NCI-H1105 treated with DMSO at 0.1 percent for 48 hours (cell line): ENCODE measurements at places on chromosomes 16 and 17.

GRCh38 chr17:78118801-78119241 is 9.7 kb downstream of the TMC6 start:
- no peak for DNase-seq

DNA sequence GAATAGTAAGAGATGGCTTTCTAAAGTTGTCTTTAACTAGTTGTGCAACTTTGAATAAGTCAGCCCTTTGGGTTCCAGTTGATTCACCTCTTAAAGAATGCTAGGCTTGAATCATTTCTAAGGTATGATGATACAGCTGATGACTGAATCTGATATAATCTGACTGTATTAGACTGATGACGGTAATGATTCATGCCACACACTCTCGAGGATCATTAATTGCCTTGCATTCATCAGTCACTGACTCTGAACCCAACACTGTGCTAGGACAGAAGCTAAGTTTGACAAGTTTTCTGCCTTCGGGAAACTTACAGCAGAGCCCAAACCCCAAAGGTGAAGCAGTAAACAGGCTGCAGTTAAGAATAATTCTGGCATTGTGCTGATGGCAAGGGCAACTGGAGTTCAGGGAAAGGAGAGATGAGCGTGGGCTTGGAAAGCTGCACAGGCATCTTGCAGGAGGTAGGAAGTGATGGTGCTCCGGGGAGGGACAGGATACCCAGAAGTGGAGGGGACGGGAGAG is 25.8 kb downstream of the ASIC2 start:
- DNase-seq = no peak

DNA sequence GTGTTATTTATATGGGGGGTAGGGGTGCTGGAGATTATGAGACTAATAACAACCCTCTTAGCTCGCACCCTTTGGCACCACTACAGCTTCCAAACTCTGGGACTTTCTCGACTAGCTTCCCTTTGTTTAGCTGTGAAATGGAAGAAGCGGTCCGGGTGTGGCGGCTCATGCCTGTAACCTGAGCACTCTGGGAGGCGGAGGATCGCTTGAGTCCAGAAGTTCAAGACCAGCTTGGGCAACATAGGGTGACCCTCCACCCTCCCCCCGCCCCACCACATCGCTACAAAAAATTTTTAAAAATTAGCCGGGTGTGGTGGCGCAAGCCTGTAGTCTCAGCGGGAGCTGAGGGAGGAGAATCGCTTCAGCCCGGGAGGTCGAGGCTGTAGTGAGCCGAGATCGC is 814 bp upstream of the CDH3 start:
- peak; percentile 4 for DNase-seq

DNA sequence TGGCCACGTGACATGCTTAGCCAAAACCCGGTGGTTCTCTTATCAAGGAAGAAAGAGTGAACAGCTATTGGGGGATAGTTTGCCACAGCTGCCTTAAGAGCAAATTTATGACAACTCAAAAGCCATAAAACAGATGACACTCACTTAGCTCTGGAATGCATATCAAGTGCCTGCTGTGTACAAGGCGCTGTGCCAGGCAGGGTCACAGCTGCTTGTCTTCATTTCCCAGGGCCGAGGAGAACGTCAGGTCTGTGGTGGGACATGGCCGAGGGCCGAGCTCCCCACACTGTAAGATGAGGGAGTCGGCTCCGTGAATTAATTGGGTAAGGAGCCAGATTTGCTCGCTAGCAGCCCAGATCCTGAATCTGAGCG is 14.0 kb downstream of the EEF2K start:
- DNase-seq = no peak
